OCI-M1 (cell line): ENCODE measurements at places on chromosomes 2 and 18.

DNA sequence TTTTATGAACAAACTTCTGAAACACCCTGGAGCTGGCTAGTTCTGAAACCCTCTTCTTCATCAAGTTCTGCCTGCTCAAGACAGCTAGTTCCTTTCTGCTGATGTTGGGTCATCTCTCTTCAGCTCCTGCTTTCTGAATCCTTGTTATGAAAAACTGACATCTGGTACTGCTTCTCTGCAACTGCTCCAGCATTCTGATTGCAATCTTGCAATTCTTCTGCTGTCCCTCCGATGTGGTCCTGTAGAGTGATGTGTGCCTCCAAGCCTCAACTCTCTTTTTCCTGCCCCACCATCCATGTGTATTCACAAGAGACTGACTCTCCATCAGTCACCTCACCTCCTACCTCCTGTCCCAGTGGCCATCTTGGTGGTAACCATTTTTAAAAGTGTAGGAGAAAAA lies 21.8 kb downstream of the COL6A3 start:
- DNase-seq: no peak

DNA sequence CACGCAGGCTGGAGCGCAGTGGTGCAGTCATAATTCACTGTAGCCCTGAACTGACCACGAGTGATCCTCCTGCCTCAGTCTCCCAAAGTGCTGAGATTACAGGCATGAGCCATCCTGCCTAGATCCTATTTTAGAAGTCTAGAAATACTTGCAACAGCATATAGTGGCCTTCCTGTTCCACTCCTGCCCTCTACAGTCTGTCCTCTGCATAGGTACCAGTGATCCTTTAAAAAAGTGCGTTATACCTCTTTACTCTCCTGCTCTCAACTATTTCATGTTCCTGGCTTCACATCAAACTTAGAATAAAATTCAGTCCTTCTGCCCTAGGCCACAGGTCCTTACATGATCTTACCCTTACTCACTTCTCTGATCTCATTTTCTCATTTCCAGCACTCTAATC lies 6.0 kb downstream of the COMMD1 start:
- DNase-seq: peak; percentile 8

DNA sequence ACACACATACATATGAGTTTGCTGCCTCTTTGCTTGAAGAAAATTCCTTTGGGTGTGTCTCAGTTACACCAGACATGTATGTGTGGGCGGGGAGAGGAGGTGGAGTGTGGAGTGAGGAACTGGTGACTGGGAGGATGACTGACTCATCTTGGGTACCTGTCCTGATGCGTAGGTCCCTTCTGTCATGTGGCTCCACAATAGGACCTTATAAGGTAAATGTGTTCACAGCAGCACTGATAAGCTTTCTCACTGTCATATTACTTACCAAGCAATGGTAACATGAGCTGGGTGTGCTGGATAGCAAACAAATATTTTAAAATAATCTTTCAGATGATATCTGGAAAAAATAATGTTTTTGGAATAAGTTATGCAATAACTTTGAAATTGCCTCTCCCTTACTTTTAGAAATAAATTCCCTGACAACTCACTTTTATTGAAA lies 45.1 kb downstream of the SLC9A2 start:
- DNase-seq: peak; percentile 81

GRCh38 chr2:25215948-25216679 lies 47.7 kb upstream of the POMC start:
- no peak for DNase-seq

DNA sequence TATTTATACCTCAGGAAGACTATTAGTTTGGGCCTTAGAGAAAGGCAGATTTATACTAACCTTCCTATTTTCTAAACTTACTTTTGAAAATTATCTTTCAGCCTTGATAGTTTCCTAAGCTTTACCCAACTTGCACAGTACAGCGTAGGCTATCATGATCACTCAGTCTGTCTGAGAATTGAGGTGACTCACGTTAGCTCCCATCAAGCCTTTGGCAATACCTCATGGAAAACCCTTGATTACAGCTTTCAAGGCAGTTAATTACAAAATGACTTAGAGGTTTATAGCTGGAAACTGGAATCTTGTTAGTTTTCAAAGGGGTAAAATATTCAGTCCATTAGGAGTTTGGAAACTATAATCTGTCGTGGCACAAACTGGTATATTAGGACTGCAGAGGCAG lies 26.4 kb upstream of the ARMC9 start:
- no peak for DNase-seq

- peak; percentile 17 for DNase-seq
Measured at GRCh38 chr18:31657823-31658669, 26.3 kb downstream of the B4GALT6 start.
